Osteoblast (primary cell): ENCODE measurements at places on chromosomes 3 and 15.

DNA sequence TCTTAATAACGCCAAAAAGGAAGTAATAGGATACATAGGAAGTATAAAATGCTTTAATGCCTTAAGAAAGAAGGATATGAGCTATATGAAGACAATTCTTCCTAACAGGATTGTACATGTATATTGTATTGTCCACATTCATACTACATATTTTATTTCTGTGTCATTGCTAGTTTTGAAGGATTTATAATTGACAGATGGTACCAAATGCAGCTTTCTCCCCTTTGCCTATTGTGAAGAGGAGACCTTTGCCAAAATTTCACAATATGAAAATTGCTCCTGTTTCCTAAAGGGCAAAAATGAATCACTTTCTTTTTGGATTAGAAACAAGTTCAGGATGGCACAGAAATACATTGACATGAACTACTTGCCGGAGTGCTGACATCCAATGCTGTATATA lies 34.8 kb upstream of the EOMES start:
- peaks cover 5% of the 10 kb centered on the region for H3K27me3 ChIP-seq
- H3K4me1 ChIP-seq = peaks cover 4% of the 10 kb centered on the region
- no peak for DNase-seq
- no peak overlapping the region for H3K27ac ChIP-seq
- H3K36me3 ChIP-seq = no peaks in the 10 kb centered on the region

DNA sequence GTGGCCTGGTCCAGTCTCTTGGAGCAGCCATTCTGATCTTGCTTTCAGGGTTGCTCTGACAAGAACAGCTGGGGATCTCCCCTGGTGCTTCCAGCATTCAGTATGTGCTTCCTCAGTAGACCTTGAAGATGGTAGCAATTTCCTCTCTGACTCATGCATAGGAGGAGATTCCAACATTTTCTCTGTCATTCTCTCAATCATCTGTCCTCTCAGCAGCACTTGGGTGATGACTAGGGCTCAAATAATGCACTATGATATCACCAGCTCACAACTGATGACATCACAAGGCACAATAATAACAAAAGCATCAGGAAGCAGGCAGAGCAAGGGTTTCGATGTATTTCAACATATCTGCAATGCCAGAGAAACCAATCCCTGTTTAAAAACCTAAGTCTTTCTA lies 52.7 kb downstream of the NFKBIZ start:
- peak overlapping the region; percentile 74 for H3K27ac ChIP-seq
- no peaks in the 10 kb centered on the region for H3K27me3 ChIP-seq
- H3K36me3 ChIP-seq = no peaks in the 10 kb centered on the region
- DNase-seq = peak; percentile 83

DNA sequence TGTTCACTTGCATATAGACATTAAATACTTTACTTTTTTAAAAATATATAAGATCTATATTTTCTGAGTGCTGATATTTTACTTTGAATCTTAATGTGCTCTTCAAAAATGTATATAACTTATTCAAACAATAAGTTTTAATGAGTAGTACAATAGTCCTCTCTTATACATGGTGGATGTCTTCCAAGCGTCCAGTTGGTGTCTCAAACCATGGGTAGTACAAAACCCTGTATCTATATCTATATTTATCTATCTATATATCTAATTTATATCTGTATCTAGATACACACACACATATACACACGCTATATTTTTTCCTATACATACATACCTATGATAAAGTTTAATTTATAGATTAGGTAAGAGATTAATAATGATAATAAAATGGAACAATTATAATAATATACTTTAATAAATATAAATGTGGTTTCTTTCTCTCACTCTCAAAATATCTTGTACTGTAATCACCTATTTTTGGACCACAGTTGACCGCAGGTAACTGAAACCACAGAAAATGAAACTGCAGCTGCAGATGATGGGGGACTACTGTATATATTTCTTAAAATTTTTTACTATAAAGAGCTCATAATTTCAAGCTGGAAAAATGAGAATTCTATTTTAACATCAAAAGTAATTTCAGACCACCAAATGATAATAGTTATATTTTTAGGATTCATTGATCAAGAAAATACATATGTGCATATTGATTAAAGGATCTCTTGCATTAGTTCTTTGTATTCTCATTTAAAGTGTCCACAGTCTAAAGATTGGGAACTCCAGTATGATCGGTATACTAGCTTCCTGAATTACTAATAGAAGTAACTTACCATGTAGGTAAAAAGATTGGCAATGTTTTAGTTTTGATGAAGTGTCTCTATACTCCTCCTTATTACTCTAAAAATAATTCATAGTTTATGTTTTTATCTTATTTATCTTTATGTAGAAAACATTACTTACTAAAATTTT lies 215.1 kb upstream of the MLF1 start:
- H3K4me3 ChIP-seq = no peak overlapping the region
- no peaks in the 10 kb centered on the region for H3K36me3 ChIP-seq
- no peaks in the 10 kb centered on the region for H3K4me1 ChIP-seq
- H3K27ac ChIP-seq = no peak overlapping the region

- no peak overlapping the region for H3K27ac ChIP-seq
- H3K27me3 ChIP-seq = peaks cover 7% of the 10 kb centered on the region
- no peak for DNase-seq
- no peaks in the 10 kb centered on the region for H3K4me1 ChIP-seq
- no peak overlapping the region for H3K4me3 ChIP-seq
These were observed 226.5 kb downstream of the XXYLT1 start for GRCh38 chr3:195044411-195044810.

DNA sequence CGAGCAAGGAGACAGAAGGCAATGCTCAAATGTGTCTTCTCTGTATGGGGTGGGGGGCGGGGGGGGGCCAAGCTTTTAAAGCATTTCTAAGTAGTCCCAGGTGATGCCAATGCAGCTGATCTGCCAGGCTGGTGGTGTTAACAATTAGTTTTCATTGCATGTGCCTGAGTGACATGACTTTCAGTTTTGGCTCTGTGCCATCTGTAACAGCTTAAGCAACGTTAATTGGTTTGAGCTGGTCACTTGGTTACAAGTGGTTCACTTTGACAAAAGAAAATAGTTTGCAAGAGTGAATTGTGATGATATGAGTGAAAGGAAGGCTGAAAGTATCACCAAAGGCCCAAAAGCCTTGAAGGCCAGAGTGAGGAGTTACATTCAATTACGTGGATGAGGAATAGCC lies 26.4 kb upstream of the LRIG1 start:
- H3K27me3 ChIP-seq = peaks cover 5% of the 10 kb centered on the region
- no peak overlapping the region for H3K4me3 ChIP-seq
- H3K27ac ChIP-seq = no peak overlapping the region
- no peaks in the 10 kb centered on the region for H3K4me1 ChIP-seq
